Brain microvascular endothelial cell (primary cell): ENCODE measurements at places on chromosomes 12 and 14.
A peak's percentile ranks its signal among the peaks of the same experiment; 100 is the strongest.

- DNase-seq = no peak
Observed at GRCh38 chr12:132686825-132687210, 324 bp downstream of the POLE start.

- peak; percentile 50 for DNase-seq
Observed at GRCh38 chr12:29317556-29318363, 63.2 kb downstream of the ERGIC2 start.

DNA sequence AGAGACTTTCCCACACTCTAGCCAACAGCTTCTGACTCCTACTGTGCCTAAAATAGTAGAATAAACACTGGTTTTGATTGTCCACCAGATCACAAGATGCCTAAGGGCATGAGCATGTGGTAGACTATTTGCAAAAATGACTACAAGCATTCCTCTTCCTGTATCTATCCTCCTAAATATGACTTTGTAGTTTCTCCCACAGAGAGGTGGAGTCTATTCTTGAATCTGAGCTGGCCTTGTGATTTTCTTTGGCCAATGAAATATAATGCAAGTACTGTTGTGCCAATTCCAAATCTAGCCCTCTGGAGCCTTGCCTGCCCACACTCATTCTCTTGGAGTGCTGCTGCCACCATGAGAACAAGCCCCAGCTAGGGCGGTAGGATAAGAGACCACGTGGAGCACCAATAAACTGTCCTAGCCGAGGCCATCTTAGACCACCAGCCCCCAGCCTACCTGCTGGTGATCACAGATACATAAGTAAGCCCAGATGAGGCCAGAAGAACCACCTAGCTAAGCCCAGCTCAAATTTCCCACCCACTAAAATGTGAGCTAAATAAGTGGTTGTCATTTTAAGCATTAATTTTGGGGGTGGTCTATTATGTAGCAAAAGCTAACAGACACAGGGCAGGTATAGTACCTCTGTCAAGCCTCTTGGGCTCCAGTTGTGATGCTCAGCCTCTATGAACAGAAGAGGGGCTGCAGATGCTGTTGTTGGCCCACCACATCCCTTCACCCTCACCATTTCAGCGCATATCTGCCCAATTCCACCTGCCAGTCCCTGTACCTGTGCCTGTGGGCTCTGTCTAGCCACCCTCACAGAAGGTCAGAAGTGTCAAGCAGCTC is 17.9 kb downstream of the ZFP36L1 start:
- no peak for DNase-seq

DNA sequence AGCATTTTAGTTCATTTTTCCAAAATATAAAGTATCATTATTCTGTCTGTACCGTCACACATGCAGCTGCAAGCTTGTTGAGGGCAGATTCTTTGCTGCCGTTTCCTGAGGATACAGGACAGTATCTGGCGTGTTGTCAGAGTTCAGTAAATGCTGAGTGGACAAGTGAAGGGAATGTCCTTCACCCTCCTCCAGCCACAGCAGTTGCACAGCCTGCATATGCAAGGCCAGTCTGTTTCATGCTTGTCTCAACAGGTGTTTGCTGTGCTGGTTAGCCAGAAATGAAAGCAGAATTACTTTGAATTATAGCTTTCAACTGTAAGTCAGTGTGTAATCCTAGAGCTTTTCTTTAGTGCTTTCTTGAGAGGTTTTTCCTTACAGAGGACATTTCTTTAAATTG is 36.5 kb downstream of the TDP1 start:
- no peak for DNase-seq

DNA sequence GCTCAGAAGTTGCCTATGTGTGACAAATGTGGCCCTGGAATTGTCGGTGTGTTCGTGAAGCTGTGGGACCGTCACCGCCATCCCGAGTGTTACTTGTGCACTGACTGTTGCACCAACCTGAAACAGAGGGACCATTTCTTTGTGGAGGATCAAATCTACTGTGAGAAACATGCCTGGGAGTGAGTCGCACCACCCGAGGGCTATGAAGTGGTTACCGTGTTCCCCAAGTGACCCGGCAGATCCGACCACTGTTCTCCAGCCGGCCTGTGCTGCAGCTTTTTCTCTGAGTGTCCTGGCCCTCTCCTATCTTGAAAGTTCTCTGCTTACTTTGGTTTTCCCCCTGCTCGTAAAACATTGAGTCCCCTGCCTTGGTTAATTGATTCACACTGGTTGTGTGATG is 65.3 kb downstream of the VCPKMT start:
- DNase-seq = no peak

- peak; percentile 29 for DNase-seq
Observed at GRCh38 chr12:22312336-22312735, 22.2 kb downstream of the ST8SIA1 start.
